ENCODE measurements at places on chromosomes 1 and 21.

GRCh38 chr1:66217021-66217420 is 316.9 kb upstream of the SGIP1 start:
- no peak for DNase-seq

DNA sequence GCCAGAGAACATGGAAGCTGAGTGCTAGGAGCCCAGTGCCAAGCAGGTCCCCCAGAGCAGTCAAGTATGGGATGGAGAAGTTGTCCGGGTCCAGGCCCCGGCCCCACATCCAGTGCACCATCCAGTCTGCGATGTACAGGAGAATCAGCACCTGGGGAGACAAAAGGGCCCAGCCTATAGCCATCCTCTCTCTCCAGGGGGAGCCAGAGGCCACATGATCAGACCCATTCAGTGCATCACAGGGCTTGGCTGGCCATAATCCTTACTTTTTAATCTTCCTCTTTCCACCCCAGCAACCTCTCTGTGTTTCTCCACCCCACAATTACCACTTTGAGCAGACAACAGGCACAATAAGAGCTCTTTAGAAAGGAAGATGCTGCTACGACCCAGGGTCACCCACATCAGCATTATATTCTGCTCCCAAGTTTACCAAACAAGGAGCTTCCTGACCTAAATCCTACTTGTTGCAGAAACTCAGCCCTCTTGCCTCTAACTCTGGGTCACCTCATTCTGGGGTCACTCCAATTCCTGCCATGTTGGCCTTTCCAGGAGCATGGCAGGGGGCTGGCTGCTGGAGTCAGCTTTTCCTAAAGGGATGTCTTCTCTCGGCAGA is 16.4 kb upstream of the RAB29 start:
- peak; percentile 70 for DNase-seq

GRCh38 chr1:100895540-100896480 is at the start of gene SLC30A7:
Gene SLC30A7 (plus strand): TSS chr1:100896090. CDS start chr1:100896263, 173 bp downstream.
- DNase-seq, result peak; percentile 96

DNA sequence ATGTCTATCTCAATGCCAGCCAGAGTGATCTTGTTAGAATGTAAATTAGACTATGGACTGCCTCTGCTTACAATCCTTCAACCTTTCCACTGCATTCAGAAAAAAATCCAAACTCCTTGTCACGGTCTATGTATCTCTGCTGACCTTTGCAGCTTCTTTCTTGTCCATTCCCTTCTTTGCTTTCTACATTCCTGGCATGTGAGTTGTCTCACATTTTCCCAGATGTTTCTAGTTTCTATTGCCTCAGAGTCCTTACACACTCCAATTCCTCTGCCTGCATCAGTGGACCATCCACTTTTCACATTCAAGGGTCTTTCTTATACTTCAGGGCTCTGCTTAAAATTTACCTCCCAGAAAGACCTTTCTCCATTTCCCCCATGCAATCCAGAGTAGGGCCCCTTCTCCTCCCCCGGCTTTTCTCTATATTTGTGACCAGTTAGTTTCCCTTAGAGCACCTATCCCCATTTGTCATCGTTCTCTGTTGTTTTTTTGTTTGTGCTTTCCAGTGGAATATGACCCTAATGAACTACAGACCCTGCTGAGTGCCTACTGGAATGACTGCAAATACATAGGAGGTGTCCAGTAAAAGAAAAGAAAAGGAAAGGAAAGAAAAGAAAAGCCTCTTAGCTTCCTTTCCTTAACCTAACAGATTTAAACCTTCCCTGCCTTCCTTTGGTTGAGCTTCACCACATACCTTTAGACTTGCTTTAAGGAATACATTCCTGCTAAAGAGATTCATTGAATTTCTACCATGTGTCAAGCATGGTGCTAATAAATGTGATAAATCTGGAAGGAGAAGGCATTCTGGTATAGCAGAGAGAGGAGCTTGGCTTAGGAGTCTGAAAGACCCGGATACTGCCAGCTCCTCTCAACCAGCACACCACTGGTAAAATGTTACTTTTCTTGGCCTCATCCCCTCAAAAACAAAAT is 102.0 kb downstream of the DIRAS3 start:
- no peak for DNase-seq

DNA sequence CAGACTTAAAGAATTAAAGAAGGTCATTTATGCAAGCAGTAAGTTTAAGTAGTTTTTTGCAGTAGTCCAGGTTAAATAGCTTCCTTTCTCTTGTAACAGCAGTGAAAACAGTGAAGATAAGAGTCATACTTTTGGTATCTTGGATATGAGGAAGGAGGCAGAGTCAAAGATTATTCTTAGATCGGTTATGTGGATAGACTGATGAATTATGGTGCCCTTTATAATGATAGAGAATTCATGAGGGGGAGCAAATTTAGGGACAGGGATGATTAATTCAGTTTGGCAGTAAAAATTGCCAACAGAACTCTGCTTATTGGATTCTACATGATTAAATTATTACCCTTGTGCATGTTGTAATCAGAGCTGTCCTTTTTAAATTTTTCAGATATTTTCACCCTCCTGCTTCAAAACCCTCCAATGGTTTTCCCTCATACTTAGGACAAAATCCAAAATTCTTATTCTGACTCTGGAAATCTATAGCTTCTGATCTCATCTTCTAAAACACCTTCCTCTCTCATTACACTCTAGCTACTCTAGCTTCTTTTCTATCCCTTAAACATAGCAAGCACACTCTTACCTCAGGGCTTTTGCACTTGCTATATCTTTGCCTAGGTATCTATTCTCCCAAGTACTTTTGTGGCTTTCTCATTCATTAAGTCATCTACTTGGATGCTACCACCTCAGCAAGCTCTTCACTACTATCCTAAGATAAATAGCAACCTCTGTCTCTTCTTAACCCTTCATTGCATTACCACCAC is 79.8 kb downstream of the PKN2 start:
- no peak for DNase-seq

GRCh38 chr1:204240233-204240632 is 26.4 kb upstream of the GOLT1A start:
- DNase-seq, result no peak

- DNase-seq, result no peak
Observed at GRCh38 chr1:31640964-31641363, 3.7 kb downstream of the PEF1 start.

GRCh38 chr1:66370462-66370971 is 163.4 kb upstream of the SGIP1 start:
- no peak for DNase-seq

DNA sequence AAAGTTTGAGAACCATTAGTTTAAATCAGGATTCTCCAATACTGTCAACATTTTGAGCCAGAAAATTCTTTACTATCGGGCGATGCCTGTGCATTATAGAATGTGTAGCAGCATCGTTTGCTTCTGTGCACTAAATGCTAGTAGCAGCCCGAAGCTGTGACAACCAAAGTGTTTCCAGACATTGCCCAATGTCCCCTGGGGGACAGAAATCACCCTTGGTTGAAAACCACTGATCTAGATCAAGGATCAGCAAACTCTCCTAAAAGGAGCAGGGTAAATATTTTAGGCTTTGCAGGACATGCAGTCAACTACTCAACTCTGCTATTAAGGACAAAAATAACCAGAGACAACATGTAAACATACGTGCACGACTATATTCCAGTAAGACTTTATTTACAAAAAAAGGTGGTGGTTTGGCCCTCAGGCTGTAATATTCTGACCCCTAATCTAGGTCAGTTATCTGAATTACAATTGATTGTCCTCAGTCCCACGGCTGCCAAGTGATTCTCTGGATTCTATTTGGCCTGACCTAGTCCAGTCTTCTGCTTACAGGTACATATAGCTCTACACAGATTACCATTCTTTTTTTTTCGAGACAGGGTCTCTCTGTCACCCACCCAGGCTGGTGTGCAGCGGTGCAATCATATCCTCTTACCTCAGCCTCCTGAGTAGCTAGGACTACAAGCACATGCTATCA is 10.6 kb downstream of the FAF1 start:
- DNase-seq, result no peak

DNA sequence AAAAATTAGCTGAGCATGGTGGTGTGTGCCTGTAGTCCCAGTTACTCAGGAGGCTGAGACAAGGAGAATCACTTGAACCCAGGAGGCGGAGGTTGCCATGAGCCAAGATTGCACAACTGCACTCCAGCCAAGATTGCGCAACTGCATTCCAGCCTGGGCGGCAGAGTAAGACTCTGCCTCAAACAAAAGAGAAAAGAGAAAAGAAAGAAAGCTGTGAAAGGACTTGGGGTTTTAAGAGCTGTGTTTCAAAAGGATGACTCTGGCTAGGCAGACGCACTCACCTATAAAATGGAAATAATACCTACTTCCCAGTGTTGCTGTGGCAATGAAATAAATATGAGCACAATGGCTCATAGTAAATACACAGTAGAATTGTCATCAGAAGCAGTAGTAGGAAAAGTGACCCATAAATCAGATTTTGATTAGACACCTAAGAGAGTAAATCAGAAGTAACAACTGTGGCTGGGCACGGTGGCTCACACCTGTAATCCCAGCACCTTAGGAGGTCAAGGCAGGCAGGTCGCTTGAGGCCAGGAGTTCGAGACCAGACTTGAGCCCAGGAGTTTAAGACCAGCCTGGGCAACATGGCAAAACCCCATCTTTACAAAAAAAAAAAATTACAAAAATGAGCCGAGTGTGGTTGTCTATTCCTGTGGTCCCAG is 45.9 kb upstream of the PUM1 start:
- no peak for DNase-seq

DNA sequence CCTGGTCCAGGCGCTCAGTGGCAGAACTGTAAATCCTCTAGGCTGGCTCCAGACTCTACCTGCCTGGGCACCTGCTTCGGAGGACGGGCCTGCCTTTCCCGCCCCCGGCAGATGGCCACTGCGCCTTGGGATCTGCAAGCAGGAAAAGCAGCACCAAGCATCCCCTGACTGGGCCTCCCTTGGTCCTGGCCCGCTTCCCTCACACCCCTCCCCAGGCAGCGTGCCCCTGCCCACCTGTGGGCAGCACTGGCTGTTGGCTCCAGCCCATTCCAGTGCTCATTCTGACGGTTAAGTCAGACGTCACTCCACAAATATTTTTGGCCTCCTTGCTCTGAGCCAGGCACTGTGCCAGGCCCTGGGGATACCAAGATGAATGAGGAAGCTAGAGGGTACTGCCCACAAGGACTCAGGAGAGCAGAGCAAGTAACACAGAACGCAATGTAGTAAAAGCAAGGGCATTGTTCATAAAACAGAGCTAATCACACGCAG is 22.0 kb upstream of the BLACAT1 start:
- no peak for DNase-seq

DNA sequence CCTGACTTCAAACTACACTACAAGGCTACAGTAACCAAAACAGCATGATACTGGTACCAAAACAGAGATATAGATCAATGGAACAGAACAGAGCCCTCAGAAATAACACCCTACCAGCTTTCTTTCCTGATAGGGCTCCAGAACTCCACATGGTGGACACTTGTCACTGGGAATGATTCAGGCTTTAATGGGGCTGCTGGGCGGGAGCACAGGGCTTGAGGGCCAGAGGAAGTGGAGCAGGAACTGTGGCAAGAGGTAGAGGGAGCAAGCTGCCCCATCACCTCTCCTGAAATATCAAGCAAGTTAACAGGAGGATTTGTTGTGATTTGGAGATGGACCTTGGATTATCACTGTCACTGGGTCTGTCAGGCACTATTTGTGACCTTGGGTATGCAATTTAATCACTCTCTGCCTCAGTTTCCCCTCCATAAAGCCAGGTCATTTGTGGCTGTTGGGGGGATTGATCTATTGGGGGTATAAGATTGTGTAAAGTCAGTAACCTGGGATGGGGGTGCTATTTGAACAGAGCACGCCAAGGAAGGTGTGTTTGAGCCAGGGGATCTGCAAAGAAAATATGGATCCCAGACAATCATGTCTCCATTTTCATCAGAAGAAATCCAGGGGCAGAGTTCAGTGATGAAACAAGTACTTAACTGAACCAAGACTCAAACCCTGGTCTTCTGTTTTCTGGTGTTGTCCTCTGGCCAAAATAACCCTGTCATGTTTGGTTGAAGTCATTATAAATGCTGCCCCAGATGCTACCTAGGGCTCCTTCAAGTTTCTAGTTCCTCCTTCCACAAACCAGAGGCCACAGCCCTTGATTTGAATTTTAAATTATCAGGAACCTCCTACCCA is 25.2 kb downstream of the ETS2 start:
- no peak for DNase-seq

- no peak for DNase-seq
Observed at GRCh38 chr1:90671741-90672140, 45.4 kb downstream of the BARHL2 start.

DNA sequence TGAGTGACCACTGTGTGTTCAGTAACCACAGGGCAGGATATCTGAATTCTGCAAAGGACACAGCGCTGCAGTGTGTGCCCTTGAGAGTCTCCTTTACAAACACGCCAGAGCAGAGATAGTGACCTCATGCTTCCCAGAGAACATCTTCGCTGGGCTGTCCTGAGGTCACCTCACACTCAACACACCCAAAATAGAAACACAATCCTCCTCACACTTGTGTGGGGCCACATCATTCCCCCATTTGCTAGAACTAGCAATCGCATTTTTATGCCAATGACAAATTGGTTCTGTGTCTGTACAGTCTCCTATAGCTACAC is 140.1 kb upstream of the NRIP1 start:
- DNase-seq, result no peak

DNA sequence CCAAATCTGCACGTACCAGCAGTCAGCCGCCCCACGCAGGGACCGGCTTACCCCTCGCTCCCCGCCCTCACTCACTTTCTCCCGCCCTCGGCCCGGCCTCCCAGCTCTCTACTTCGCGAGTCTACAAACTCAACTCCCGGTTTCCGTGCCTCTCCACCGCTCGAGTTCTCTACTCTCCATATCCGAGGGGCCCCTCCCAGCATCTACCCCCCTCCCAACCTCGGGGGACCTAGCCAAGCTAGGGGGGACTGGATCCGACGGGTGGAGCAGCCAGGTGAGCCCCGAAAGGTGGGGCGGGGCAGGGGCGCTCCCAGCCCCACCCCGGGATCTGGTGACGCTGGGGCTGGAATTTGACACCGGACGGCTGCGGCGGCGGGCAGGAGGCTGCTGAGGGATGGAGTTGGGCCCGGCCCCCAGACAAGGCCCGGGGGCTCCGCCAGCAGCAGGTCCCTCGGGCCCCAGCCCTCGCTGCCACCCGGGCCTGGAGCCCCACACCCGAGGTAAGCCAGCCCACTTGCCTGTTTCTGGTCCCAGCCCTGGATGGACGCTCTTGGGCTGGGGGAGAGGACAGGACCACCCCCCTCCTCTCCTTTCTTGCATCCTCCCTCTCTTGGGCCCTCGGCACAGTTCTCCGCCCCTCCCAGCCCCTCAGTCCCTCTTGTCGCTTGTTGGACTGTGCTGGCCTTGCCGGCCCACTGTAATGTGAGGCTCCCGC is at the start of gene ARTN:
Gene ARTN, plus strand, starts transcription at position 416 of the 715 bp plus-strand sequence. CDS start 1,856 bp downstream, outside the sequence.
- DNase-seq, result no peak

DNA sequence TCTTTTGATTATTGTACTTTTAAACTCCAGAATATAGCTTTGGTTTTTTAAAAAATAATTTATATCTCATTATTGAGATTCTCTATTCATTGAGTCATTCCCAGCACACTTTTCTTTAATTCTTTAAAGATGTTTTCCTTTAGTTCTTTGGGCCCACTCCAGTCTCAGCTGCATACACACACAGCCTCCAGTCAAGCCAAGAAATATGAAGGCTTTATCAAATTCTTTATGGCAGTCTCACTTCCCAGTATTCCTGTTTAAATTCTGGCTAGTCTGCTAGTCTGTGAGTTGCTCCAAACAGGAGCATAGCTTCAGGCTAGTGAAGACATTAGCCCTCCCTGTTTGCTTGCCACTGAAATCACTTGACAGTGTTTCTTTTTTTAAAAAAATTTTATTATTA is 61.2 kb downstream of the CRP start:
- no peak for DNase-seq

- no peak for DNase-seq
Observed at GRCh38 chr1:53116307-53116810, 26.1 kb downstream of the SLC1A7 start.

GRCh38 chr1:98797506-98797905 is 136.0 kb downstream of the SNX7 start:
- DNase-seq, result no peak

Measured in glutamatergic neuron (in vitro differentiated cells).